ENCODE measurements at places on chromosomes 11 and 22.

GRCh38 chr22:24386937-24387471, 40.4 kb upstream of the ADORA2A start:
- no peak for DNase-seq

DNA sequence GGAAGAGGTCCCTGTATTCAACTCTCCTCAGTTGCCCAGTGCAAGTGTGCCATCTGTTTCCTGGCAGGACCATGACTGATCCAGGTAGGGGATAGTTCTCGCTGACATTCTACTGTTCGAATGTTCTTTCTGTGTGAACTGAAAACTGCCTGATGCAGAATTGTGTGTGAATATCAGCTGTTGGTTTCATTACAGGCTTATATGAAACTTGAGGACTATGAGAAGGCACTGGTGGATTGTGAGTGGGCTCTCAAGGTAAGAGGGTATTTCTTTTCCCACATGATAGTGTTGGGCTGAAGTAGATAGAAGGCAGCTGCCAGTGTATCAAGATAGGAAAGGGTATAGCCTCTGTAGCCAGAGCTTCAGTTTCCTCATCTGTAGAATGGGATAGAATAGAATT, 15.3 kb downstream of the TTC12 start:
- DNase-seq = no peak

- no peak for DNase-seq
Measured at GRCh38 chr11:13318498-13319295, 41.1 kb downstream of the BMAL1 start.

DNA sequence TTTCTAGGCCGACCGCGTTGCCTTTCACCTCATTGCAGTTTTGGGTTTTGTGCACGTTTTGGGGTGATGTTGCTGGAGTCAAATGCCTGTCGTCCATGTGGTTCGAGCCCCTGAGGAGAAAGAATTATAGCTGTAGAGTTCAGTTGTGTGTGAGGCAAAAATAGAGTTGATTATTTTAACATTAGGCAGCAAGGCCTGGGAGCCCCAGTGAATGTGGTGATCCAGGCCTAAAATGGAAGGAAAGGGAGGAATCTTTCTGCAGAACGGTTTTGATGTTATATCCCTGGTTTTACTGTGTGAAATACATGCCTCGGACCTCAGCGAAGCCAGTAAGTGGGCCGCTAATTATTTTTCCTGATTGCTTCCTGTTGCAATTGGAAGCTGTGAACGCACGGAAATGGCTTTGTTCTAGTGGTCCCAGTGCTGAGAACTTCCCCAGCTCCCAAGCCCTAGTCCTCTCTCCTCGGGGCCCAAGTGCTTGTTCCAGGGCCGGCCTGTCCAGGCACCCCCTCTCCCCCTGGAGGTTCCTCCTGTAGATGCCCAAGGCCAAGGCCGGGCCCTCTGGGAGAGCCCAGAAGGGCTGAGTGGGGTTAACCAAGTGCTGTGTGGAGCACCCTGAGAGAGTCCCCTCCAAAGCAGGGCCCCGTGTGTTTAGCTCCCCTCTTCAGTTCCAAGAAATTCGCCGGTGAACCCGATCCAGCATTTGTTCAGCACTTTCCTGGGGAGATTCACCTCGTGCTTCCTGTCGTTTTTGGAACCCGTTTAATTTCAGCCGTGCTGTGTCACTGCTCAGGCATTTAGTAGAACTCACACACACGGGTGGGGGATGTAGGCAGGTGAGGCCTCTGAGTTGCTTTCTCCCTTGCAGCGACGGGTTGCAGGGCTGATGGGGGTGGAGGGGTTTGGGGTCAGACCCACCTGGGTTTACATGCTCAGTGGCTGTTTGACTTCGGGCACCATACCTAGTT, 2.1 kb downstream of the LRP5 start:
- DNase-seq = no peak

DNA sequence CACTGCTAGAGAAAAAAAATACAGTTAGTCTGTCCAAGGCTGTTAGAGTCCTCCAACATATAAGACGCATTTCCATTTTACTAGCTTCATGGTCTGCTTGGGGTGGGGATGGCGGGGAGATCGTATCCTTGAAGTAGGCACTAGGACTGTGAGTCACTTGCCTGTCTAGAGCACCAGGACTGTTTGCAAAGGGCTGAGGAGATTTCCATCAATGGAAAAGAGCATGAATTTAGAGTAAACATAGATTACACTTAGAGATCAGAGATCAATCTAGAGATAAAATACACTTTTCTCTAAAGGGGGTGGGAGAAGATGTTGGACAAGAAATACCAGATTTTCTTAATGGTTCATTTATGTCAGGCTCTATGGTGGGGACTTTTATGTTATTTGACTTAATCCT, 1.7 kb upstream of the MS4A7 start:
- DNase-seq = no peak

DNA sequence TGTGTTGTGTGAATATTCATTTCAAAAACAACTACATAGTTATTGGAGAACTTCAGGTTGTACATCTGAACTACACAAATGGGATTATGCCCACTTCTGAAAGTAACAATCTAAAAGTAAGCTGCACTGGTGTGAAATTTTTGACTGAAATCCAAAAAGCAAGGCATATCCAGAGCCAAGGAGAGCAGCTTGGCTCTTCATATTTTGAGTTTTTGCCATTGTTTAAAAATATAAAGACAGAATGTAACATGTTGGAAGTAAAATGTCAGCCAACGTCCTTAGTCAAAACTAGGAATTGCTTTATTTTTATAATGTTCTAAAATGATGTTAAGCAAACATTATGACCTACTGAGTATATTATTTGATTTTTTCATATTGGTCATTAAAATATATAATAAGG, 45.8 kb upstream of the NOX4 start:
- DNase-seq = no peak

DNA sequence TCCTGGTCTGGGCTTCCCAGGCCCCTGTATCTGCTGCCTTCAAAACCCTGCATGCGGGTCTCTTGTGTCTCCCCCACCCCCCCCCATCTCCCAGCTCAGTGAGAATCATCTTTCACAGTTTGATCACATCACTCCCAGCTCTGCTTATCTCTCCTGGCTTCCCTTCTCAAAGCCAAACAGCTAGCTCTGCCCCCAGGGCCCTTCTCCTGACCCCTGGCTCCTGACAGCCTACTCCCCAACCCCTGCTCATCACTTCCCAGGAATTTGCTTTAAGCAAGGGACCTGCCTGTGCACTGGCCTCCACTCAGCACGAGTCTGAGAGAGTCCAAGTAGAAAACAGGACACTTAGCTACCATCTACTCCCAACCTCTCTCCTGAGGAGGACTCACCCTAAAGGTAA, 342.7 kb downstream of the TENM4 start:
- no peak for DNase-seq

- no peak for DNase-seq
Measured at GRCh38 chr11:106745941-106746340, 272.3 kb downstream of the GUCY1A2 start.

All from activated CD4-positive, alpha-beta T cell treated with anti-CD3 and anti-CD28 coated beads, Interleukin-2, Interleukin-6, amounts not matched to agents 100 ng/mL and 50 ng/mL, durations not matched to agents 16 hours and 8 hours (primary cell).